ENCODE measurements at places on chromosomes 12 and 14.

GRCh38 chr12:24177889-24178288 lies 228.4 kb upstream of the SOX5 start:
- no peak for DNase-seq

DNA sequence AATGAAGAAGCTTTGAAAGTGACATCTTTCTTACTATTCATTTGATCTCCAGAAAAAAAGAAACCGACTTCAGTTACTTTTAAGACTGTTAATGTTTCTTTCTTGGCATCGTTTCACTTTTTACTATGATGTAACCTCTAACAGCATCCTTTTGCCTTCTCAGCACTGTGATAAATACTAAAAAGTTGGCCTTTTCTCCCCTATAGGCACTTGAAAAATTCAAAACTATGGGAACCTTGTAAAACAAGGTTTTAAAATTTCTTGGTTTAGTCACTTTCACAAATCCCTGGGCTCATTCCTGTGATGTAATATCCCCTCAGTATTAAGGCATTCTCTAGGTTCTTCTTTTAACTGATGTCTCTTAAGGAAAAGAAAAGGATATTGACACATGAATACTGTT lies 281.8 kb downstream of the EGLN3 start:
- DNase-seq = no peak

DNA sequence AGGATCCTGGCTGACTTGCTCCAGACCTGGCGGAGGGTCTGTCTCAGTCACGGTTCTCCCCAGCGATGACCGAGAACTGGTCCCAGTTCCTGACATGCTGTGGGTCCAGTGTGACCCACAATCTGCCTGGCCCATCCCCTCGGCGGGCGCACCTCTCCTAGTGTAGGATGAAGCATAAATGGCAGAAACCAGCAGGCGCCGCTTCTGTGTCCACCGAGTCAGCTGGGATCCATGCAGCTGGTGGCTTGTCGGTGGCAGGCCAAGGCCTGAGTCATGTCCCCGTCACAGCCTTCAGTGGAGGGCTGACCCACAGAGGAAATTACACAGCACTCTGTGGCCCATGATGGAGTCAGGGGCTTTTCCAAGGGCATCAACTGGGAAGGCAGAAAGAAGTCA lies 38.5 kb downstream of the NFKBIA start:
- no peak for DNase-seq

- no peak for DNase-seq
Observed at GRCh38 chr14:33134975-33135374, 196.3 kb downstream of the NPAS3 start.

DNA sequence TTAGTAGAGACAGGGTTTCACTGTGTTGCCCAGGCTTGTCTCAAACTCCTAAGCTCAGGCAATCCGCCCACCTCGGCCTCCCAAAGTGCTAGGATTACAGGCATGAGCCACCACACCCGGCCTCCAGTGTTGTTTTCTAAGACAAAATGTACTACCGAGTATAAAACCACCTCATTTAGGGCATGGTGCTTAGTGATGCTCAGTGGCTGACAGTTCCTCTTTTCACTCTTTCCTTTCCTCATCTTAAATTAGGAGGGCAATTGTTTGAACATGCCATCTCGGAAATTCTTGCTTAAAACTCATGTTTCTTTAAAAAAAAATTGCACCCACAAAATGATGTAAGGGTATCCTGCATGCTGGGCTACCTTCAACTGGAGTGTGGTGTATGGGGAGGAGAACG lies 89.0 kb downstream of the RFX4 start:
- DNase-seq = no peak

- no peak for DNase-seq
Observed at GRCh38 chr12:62606654-62607053, 140.0 kb downstream of the MON2 start.

DNA sequence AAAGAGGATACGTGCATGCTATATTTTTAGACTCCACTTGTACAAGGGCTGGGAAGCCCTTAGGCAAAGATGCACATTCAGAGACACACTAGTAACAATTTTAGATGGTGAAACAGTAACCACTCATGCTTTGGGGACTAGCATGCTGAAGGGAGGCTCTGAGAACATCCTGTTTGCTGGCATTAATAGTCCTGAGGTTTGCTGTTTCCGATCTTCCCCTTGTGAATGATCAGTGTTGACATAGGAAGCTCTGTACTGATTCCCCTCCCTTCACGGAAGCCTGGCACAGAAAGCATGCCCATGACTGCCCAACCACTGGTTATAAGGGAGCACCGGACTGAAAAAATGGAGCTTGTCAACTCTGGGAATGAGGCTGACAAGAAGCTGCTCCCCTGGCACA lies 164.6 kb downstream of the GCH1 start:
- DNase-seq = no peak

GRCh38 chr12:124412646-124413015 lies 117.7 kb downstream of the RFLNA start:
- no peak for DNase-seq

DNA sequence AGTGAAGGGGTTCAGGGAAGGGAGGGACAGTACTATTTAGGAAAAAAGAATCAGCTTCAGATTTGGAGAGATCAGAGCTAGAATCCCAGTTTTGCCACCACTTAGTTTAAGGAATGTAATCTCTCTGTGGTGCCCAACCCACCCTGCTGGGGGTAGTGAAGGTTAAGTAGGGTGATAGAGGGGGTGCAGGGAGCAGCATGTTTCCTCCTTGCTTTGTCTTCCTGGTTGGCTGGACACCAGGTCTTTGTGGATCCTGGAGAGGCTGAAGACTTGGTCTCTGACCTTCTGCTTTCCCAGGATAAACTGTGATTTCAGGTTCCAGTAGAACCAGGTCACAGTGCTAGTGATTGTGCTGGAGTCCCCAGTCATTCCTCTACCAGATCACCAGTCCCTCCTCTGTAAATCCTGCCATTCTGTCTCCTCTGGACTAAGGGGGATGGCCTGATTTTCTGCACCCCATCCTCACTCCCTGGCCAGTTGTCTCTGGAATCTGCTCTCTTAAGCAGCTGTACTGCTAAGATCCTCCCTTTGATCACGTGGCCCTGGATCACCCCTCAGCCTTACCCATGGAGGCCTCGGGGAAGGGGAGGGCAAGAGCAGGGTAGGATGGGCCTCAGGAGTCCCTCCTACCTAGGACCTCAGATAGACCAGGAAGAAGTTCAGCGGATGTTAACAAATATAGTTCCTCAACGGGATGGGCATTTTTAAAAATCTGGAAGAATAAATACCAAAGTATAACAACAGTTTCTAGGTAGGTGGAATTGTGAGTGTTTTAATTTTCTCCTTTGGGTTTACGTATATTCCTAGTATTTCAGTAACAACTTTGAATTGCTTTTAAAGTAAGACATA lies 3.1 kb downstream of the MAP3K12 start:
- peak; percentile 95 for DNase-seq
